ENCODE measurements at places on chromosomes 6 and 20.

- peak; percentile 70 for DNase-seq
Observed at GRCh38 chr6:25962149-25963127, at the start of gene TRIM38. Gene TRIM38 (plus strand): TSS chr6:25962802. CDS start chr6:25966523, 3,721 bp downstream.

DNA sequence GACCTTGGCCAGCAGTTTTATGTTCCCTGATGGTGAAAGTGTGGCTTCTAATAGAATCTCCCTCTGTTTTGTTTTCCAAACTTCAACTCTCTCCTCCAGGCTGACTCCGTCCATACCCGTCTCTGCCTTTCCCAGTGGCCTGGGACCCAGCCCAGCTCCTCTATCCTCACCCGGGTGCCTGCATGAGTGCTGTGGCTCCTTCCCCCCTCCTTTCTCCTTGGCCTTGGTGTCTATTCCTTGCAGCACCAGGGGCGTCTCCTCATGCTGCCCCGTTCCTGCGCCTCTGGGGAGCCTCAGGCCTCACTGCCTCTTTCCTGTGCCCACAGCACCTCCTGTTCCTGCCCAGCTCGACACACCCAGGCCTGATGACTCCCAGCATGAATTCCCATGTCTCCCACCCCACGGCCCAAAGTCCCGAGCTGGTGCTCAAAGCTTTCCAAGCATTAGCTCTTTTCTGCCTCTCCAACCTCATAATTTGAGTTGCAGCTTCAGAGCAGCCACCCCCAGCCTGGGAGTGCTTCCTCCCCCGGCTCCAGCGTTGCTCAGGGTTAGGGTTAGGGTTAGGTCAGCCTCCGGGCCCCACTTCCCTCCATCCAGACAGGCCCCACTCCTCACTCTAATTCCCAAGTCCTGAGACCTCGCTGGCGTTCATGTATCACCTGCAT lies 56.3 kb upstream of the AFDN start:
- no peak for DNase-seq

DNA sequence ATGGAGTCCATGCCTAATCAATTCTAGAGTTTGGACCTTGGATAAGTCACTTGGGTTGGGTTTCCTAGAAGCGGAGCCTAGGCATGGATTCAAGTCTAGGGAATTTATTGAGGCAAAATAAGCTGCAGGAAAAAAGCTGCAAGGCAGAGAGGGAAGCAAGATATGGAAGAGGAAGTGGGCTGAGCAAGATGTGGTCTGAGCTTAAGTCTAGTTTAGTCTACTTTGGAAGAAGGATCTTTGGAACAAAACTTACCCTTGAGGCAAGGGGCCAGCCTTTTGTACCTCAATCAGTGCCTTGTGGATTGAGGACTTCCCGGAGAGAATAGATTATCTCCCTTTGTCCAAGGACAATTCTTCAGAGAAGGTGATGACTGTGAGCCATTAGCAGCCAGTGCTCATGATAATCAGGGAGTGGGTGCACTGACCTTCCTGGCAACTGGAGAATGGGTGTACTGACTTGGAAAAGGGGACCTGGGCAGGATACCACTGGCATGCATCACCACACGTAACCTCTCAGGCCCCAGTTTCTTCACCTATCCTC lies 10.9 kb downstream of the ZSCAN9 start:
- DNase-seq = no peak

GRCh38 chr6:100464162-100464851 lies 414 bp downstream of the SIM1 start:
- no peak for DNase-seq

DNA sequence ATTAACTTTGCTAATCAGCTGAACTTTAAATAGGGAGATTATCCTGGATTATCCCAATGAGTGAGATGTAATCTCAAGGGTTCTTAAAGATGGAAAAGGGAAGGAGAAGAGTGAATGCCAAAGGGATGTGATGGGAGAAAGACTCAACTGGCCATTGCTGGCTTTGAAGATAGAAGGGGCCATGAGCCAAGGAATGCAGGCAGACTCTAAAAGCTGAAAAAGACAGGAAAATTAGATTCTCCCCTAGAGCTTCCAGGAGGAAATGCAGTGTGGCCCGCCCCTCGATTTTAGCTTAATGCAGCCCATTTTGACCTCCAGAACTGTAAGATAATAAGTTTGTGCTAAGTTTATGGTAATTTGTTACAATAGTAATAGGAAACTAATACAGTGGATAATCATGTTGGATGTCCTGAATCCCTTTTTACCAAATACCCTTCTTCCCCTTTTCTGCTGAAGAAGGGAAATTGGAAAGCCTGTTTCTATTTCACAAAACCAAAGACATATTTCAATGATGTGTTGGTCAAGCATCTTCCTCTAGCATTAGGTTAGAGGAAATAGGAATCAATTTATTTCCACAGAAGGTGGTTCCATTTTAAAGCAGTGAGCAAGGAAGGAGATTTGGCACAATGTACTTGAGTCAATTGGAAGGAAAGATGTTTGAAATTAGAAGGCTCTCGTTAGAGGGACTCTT lies 3.3 kb upstream of the HDDC2 start:
- no peak for DNase-seq

GRCh38 chr6:37535759-37536490 lies 36.2 kb upstream of the CCDC167 start:
- DNase-seq = no peak

GRCh38 chr6:157755746-157756411 lies 67.2 kb upstream of the SNX9 start:
- DNase-seq = no peak

GRCh38 chr6:5486214-5486613 lies 224.9 kb downstream of the FARS2 start:
- no peak for DNase-seq

DNA sequence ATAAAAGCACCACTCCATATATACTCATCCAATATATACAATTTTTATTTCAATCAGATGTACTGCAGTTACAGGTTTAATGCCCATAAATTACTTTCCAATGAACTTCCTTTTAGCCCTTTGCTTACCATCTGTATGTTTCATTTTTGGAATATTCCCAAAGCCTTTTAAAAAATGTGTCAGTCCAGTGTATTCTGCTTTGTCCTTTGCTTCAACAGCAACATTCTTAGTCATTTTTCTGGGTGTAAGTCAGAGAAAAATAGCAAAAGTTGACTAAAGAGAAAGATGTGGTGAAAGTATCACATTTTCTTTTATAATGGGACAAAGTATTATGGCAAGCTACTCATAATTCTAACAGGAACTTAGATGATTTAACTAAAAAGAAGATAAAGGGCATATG lies 15.2 kb downstream of the DSE start:
- DNase-seq = no peak

DNA sequence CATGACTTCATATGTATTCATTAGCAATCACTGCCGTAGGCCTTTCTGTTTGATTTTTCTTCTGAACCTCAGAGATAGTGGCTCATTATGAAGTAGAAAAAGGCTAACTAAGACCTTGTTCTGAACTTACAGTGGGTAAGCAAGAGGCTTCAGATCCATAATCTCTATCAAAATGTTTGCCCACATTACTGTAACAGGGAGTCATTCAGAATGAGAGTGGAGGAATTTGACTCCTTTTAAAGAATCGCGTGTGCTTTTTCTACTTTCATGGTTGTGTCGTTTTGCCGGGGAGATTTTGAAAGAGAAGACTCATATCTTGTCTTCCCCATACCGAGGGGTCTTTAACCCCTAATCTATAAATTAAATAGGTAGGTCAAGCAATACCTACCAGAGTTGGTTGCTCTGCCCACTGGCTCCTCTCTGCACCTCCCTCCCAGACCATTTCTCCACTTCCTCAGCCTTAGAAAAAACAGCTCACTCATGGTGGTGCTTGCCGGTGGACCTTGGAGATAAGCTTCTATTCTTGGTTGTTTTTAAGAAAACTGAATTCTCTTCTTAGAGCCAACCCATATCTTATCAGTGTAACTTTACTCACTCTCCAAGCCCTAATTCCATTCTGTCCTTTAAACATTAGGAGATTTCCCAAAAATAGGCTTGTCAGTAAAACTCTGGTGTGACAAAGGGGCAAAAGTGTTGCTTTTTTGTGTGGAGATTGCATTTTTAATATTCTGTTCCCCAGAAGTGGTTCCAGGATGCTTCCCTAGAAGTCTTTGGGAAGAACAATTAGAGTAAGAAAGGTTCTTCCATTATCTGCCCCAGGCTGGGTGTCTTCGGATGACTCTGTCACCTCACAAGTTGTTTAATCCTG lies 56.6 kb downstream of the E2F3 start:
- DNase-seq = no peak

- DNase-seq = no peak
Observed at GRCh38 chr6:138035070-138035469, 72.1 kb downstream of the PERP start.

GRCh38 chr6:105839266-105839665 lies 246.9 kb upstream of the PRDM1 start:
- DNase-seq = no peak

DNA sequence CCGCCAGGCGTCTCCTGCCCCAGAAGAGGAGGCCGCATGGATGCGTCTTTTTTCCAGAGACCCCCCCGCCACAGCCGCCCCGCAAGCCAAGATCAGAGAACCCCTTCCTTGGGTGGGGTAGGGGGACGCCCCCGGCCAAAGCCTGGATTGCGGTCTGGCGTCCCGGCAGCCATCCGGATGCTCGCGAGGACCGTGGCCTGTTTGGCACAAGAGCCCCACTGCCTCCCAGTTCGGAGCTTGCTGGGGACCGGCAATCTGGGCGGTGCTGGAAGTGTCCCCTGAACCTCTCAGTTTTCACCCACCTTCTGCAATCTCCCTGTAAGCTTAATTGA lies 924 bp downstream of the FAM162B start:
- no peak for DNase-seq

DNA sequence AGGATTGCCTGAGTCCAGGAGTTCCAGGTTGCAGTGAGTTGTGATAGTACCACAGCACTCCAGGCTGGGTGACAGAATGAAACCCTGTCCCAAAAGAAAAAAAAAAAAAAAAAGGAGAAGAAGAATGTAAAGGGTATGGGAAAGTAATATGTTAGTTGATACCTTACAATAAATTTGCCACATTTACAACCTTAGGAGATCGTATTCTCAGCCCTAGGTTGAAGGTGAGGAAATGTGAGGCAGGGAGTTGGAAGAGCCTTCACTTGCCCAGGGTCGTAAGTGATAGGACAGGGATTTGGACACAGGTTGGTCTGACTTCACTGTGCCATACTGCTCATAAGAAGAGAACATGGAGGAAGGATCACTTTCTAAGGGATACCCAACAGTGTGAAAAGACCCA lies 68.6 kb downstream of the BMP6 start:
- DNase-seq = no peak

GRCh38 chr6:138752017-138752416 lies 21.6 kb upstream of the CCDC28A start:
- DNase-seq = no peak

- no peak for DNase-seq
Observed at GRCh38 chr6:38244869-38245268, 394.9 kb downstream of the BTBD9 start.

DNA sequence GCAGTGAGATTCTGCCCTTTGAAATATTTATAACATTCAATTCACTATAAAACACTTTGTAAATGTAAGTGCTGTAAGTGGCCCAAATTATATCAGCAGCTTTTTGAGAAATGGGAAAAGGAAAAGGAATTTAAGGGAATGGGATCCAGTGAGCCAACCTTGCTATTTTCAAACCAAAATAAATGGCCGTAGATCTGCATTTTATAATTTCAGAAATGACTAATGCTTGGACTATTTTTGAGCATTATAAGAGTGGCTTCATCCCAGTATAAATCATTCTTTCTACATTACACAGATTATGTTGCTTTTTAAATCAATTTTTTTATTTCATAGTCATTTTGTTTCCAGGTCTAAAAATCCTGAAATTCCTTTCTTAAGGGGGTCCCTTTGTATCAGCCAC lies 49.2 kb downstream of the ANKRD6 start:
- DNase-seq = no peak

DNA sequence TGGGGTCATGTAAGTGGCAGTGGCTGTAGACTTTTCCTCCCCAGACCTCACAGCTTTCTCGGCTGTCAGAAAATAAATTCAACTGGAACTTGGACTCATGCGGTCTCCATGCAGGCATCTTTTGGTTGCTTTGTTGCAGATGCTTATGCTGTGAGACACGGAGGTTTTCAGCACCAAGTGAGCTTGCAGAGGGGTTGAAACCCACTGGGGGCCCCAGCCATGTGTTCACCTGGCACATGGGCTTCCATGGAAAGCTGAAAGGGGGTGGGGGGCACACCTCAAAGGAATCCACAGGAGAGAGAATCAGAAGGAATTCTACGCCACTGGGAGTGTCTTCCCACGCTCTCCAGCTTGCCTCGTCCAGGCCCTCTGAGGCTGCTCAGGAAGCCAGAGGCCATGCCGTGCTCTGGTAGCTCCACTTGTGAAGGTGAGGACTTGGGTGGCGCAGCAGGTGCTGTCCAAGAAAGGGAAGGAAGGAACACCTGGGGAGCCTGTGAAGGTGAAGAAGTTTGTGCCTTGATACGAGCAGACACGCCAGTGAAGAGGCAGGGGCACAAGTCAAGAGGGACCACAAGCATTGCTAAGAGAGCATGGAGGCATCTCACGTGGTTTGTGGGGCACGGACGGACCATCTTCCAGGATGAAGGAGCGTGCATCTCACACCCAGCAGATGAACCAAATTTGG lies 134.3 kb upstream of the PMEPA1 start:
- DNase-seq = no peak

DNA sequence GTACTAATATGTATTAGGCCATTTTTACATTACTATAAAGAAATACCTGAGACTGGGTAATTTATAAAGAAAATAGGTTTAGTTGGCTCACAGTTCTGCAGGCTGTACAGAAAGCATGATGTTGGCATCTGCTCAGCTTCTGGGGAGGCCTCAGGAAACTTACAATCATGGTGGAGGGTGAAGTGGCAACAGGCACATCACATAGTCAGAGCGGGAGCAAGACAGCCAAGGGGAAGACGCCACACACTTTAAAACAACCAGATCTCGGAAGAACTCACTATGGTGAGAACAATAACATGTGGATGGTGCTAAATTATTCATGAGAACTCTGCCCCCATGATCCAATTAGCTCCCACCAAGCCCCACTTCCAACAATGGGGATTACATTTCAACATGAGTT lies 41.3 kb upstream of the CEP162 start:
- DNase-seq = no peak

DNA sequence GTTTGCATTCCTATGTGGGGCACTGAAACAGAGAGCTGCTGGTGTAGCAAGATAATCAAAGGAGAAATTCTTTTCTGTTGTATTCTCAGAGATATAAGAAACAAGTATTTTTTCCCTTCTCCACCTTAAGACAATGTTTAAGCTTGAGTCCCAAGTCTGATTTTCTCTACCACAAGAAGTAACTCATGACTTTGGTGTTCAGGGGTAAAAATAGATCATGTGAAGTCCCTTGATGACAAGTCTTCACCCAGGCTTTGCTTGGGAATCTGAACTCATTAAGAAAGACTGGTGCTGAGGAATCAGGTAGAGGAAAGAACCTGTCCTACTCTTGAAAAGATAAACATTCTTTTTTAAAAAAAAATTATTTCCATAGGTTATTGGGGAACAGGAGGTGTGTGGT lies 205.6 kb downstream of the ALDH8A1 start:
- DNase-seq = no peak

- no peak for DNase-seq
Observed at GRCh38 chr6:127590344-127590743, 13.4 kb downstream of the C6orf58 start.

- no peak for DNase-seq
Observed at GRCh38 chr6:166657531-166657930, 30.5 kb upstream of the RPS6KA2 start.

GRCh38 chr6:19024737-19025136 lies 637.6 kb downstream of the RNF144B start:
- no peak for DNase-seq

GRCh38 chr6:107626645-107627044 lies 136.7 kb downstream of the SOBP start:
- no peak for DNase-seq

GRCh38 chr20:19760371-19760721 lies 2.3 kb downstream of the RIN2 start:
- no peak for DNase-seq

- DNase-seq = no peak
Observed at GRCh38 chr6:8462694-8463093, 27.3 kb upstream of the SLC35B3 start.

Data from T follicular helper cell (primary cell).